Fibroblast of skin of right biceps (primary cell): ENCODE measurements at places on chromosomes 12 and 14.

DNA sequence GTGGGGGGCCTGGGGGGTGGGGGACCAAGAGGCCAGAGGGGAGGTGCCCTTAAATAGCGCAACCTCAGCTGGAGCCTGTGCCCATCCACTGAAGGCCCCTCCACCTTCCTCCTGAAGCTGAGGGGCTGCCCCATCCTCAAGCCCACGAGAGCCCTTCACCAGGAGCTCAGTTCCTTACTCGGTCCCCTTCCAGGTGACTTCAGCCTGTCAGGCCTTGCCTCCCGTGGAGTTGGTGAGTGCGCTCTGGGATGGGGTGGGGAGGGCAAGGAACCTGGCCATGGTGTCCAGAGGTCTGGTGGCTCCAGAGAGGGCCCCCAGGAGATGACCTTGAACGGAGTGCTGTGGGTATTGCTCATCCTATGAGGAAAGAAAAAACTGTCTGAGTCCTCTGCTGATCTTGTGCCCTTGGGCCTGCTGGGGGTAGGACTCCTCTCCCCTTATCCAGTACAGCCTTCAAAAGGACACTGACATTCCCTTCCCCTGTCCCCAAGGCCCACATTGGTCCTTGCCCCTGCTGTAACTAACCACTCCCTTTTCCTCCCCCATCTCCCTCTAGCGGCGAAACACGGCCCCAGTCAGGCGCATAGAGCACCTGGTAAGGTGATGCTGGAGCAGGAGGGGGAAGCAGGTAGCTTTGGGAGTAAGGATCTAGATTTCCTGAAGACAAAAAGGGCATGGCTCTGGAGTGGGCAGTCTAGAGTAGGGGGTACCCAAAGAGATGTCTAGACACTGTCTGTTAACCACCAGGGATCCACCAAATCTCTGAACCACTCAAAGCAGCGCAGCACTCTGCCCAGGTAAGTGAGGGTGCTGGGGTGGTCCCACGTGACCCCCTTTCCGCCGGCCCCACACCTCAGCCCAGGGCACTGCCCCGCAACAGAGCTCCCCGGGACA lies 3.6 kb downstream of the TNS2 start:
- no peak for DNase-seq

DNA sequence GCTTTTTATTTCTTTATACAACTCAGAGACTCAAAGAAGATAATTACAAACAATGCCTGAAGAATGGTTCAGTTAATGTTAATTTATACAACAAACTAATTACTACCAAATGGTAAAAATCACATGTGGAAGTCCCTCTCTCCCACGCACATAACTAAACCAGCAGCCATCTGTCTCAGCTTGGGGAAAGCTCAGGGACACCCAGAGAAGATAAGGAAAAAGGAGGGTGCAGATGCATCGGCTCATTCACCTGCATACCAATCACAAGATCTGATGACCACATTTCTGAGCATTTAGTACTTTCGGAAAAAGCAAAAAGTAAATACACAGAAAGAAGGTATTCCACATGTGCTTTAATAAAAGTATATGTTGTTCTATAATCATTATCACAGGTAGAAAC lies 136.3 kb downstream of the SOX5 start:
- no peak for DNase-seq

DNA sequence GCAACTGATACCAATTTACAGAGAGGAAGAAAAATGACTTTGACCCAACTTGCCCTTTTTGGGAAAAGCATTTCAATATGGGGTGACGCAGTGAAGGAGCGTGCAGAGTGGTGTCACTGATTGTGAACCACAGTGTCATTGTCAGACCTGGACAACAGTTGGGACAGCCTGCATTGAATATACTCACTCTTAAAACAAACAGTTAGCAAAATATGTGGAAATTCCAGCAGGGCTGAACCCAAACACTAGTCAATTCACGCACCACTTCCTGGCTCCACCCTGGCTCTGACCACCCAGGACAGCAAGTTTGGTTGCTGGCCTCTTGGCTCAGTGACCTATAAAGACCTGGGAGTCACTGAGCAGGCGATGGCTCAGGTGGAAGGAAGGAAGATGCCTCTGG lies 61.3 kb downstream of the NOS1 start:
- DNase-seq: no peak

GRCh38 chr14:61145034-61145902 lies 135.9 kb downstream of the TMEM30B start:
- DNase-seq: peak; percentile 98

DNA sequence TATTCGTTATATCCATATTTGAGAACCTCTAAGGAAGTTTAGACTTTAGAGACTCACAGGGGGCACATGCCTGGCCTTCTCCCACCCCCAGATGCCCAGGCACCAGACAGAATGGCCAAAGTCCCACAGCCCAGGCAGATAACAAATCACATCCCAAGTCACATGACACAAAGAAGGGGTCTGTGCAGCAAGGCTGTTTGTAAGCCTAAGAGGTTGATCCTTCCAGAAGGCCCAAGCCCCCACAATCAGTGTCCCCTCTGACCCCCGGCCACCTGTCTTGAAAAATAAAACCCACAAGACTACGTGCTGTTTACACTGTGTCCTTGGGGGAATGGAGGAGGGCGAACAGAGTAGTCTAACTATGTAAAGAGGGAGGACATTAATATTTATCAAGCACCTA lies 5.1 kb downstream of the CTDSP2 start:
- DNase-seq: no peak

- DNase-seq: no peak
Observed at GRCh38 chr14:66369157-66369697, 116.9 kb upstream of the CCDC196 start.

DNA sequence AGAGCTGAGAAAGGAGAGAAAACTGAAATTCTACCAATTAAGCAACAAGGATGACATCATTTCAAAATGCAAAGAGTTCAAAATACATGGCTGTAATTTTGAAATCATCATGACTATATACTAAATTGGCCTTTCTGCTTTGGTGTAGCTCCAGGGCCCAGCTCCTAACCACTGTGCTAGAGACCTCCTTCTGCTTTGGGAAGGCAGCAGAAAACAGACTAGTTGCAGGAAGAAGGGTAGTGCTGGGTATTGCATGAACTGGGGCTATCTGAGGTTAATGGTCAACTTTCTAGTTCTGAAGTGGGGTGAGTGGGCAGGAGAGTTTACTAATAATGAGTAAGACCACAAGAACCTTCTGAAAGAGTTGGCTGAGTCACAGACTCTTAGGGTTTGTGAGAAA lies 66.2 kb downstream of the PTGER2 start:
- DNase-seq: peak; percentile 25

GRCh38 chr12:120872487-120872886 lies 31.7 kb downstream of the SPPL3 start:
- DNase-seq: no peak

DNA sequence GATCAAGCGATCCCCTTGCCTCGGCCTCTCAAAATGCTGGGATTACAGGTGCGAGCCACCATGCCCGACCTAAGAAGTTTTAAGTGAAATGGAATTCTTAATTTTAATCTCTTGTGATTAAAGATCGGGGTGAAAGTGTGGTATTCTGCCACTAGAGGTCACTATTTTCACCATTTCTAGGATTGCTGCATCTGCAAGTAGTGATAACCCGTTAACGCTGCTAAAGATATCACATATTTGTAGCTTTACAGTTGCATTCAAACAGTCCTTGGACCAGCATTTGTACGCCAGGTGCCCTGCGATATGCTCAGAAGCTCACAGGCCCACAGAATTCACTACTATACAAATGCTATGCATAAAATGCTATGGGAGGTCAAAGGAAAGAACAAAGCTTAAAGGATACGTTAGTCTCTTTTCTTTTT lies 19.3 kb downstream of the CCDC62 start:
- DNase-seq: peak; percentile 53

DNA sequence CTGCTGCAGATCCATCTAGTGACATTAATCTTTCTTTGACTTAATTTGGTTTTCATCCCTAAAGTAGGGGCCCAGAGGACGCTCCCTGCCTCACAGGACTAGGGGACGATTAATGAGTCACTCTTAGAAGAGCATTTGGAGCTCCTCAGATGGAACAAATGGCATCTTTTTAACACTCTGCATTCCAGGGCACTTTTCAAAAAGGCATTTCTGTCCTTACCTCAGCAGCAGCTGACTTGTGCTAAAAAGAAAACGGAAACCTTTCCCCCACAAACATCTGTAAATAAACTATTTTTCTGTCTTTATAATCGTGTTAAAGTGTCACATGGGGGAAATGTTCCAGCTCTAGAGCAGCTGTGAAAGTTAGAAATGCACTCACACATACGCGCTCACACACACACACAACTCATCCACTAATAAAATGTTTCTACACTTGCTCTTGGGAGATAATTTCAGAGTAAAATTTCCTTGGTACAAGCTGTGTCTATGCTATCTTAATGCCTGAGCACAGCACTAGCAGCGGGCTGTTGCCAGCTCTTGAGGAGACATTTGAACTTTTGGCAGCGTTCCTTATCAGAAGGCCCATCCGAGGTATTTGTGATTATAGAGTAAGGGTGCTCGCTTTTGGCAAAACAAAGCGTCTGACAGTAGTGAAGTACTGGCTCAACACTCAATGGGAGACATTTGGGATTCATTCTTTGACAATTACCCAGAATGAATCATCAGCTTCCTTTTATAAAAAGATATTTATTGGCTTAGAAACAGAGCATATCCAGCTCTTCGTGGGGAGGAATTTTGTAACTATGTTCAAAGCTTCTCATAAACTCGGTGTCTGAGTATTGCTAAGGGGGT lies 141.3 kb downstream of the PLXNC1 start:
- DNase-seq: peak; percentile 91
